ENCODE measurements at places on chromosomes 12 and 14. TPM values are rescaled to one million over a fixed set of nuclear protein-coding genes. Genes with fewer than 3 reads are reported as not detected.

DNA sequence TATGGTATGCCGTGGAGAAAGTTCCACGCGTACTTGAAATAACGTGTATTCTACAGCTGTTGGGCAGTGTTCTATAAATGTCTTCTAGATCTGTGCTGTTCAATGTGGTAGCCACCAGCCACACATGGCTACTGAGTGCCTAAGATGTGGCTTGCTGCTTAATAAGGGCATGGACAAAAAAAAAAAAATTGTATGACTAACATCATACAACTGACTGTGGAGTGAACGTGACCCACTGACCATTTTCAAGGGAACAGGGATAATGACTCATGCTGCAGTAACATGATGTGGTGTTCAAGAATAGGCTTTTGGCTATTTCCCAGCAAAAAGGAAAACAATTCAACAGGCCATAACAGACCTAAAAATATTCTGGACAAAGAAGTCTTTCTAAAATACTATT is 13.0 kb downstream of the ATG14 start:
- DNase-seq: peak; percentile 28
- no peaks in the 10 kb centered on the region for H3K27me3 ChIP-seq
- no peak overlapping the region for H3K4me3 ChIP-seq
- no peaks in the 10 kb centered on the region for H3K36me3 ChIP-seq
- peaks cover 8% of the 10 kb centered on the region for H3K4me1 ChIP-seq

The SMCO3 gene
- 1.2 TPM for total RNA-seq

GRCh38 chr12:65603438-65604351 is 220.6 kb upstream of the HMGA2 start:
- H3K27ac ChIP-seq: no peak overlapping the region
- no peak overlapping the region for H3K4me3 ChIP-seq
- no peaks in the 10 kb centered on the region for H3K36me3 ChIP-seq
- H3K27me3 ChIP-seq: no peaks in the 10 kb centered on the region
- no peak for DNase-seq

- no peak overlapping the region for H3K27ac ChIP-seq
- no peaks in the 10 kb centered on the region for H3K27me3 ChIP-seq
- DNase-seq: no peak
Measured at GRCh38 chr12:57435293-57435692, 709 bp downstream of the INHBC start.

GRCh38 chr12:115103884-115104883 is 420.2 kb upstream of the TBX3 start:
- no peak for DNase-seq
- no peaks in the 10 kb centered on the region for H3K27me3 ChIP-seq
- no peak overlapping the region for H3K4me3 ChIP-seq
- no peaks in the 10 kb centered on the region for H3K36me3 ChIP-seq
- H3K27ac ChIP-seq: no peak overlapping the region

DNA sequence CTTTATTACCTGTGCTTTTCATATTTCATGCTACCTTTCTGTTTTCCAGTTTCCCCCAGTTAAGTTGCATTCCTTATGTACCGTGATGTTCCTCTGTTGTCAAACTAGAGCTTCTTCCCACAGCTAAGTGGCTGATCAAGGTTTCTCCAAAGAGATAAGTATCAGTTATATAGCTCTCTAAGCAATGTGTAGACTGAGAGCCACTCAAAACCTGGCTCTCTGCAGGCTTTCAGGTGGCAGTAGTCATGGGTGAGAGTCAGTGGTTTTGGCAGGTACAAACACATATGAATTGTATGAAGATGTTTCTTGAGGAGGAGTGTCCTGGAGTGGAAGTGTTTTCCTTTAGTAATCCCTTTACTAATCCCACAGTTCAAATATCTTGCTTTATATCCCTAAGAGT is 28.4 kb downstream of the TXNRD1 start:
- no peak overlapping the region for H3K27ac ChIP-seq
- DNase-seq: no peak
- no peaks in the 10 kb centered on the region for H3K4me1 ChIP-seq
- no peaks in the 10 kb centered on the region for H3K27me3 ChIP-seq

DNA sequence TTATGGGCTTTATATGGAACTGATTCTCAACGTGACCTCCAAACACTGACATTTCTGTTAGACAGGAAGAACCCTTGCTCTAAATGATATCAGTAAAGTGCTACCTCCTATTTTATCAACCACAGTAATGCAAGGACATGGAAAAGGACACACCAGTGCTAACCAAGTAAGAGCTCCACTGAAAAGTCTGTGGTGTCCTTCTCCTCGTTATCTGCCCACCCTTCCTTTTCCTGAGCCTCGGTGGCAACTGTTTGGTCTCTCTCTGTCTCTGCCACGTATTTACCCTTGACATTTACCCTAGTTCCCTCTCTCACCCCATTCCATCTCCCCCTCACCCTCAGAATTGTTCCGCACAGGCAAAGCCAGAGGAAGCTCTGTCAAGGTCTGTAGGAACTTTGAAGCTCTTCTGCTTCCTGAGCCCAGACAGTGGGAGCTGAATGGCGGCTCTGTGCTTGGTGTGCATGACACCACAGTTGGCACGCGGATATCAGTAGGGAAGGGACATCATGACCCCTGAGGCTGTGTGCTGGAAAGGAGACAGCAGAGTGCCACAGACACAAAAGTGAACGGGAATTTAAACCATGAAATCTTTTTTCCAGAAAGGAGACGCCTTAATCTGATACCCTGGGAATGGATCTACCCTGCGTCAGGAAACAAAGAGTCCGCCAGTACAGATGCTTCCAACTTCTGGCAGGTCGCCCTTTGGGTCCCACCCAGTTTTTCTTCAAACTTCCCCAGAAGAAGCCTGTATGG is 50.8 kb downstream of the NTN4 start:
- H3K36me3 ChIP-seq: no peaks in the 10 kb centered on the region
- DNase-seq: peak; percentile 53
- H3K4me3 ChIP-seq: no peak overlapping the region
- peaks cover 35% of the 10 kb centered on the region for H3K4me1 ChIP-seq

DNA sequence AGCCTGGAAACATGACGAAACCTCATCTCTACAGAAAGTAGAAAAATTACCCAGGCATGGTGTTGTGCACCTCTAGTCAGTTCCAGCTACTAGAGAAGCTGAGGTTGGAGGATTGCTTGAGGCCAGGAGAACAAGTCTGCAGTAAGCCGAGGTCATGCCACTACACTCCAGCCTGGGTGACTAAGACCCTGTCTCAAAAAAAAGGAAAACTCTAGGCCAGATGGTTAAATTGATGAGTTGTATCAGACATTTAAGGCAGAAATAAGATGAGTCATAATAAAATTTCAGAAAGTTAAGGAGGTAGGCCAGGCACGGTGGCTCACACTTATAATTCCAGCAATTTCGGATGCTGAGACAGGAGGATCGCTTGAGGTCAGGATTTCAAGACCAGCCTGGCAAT is 10.7 kb downstream of the EIF2S1 start:
- no peaks in the 10 kb centered on the region for H3K27me3 ChIP-seq
- H3K4me3 ChIP-seq: no peak overlapping the region
- H3K27ac ChIP-seq: no peak overlapping the region
- no peaks in the 10 kb centered on the region for H3K4me1 ChIP-seq

The CEP83 gene
- 34.5 TPM for total RNA-seq

- H3K4me1 ChIP-seq: no peaks in the 10 kb centered on the region
- DNase-seq: no peak
- H3K27me3 ChIP-seq: no peaks in the 10 kb centered on the region
- H3K4me3 ChIP-seq: no peak overlapping the region
- no peak overlapping the region for H3K27ac ChIP-seq
Measured at GRCh38 chr12:96164951-96165811, 29.0 kb upstream of the ELK3 start.

DNA sequence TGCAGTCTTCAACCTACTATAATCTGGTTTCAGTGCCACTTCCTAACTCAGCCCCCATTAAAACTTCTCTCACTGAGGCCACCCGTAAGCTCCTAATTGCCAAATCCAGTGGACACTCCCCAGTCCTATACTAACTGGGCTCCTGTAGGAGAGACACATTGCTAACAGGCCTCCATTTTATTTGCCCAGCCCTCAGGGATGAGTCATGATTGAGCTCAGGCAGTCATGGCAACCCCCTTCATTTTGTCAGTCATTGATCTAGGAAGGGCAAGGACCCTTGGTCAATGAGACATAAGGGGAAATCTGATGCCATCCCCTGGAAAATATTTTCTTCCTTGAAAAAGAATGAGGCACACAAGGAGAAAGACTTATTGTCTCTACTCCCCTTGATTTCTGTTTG is 70.1 kb upstream of the HIF1A start:
- DNase-seq: no peak
- H3K27ac ChIP-seq: no peak overlapping the region
- no peak overlapping the region for H3K4me3 ChIP-seq
- no peaks in the 10 kb centered on the region for H3K27me3 ChIP-seq
- H3K4me1 ChIP-seq: no peaks in the 10 kb centered on the region

The PDZRN4 gene
- total RNA-seq: 176 TPM

GRCh38 chr12:78824918-78825317 is 39.7 kb upstream of the SYT1 start:
- H3K4me1 ChIP-seq: no peaks in the 10 kb centered on the region
- no peaks in the 10 kb centered on the region for H3K36me3 ChIP-seq
- H3K4me3 ChIP-seq: no peak overlapping the region
- H3K27ac ChIP-seq: no peak overlapping the region
- no peak for DNase-seq
- H3K27me3 ChIP-seq: no peaks in the 10 kb centered on the region
